ENCODE measurements at places on chromosomes 7 and 10.

DNA sequence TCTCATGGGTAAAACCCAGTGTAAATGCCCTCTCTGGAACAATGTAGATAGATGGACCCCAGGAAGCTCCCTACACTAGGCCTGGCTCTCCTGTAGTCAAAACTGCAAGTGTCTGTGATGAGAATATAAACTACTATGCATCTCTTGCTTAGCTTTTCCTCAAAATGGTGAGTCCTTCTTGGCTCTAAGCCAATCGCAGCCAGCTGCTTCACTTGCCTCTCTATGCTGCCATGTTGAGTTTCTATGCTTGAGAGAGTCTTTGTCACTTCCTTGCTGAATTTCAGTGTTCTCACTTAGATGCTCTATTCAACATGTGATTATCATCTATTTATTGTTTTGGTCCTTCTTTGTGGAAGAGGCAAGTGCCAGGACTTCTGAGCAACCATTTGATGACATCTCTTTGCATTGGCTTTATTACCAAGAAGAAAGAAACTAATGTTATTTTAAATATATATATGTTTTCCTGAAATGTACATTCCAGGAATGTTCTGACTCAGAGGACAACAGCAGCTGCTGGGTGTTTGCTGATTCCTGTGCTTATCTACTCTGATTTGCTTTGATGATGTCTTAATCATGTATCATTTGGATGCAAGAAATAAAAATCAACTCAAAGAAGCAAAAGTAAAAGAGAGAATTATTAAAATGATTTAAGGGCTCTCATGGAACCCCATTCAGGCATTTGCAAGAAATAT is 16.6 kb downstream of the TAS2R40 start:
- no peak for DNase-seq

- DNase-seq, result no peak
Observed at GRCh38 chr10:90849956-90850749, 7.7 kb downstream of the HTR7 start.

GRCh38 chr10:17764142-17764541 is 12.1 kb downstream of the TMEM236 start:
- no peak for DNase-seq

DNA sequence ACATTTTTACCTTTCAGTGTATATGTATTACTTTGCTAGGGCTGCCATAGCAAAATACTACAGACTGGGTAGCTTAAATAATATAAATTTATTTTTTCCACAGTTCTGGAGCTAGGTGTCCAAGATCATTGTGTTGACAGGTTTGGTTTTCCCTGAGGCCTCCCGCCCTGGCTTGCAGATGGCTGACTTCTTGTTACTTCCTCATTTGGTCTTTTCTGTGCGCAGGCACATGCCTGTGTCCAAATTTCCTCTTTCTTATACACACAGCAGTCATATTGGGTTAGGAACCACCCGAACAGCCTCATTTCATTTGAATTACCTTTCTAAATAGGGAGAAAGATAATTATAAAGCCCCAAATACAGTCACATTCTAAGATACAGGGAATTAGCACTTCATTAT is 521.6 kb upstream of the SORCS1 start:
- no peak for DNase-seq

DNA sequence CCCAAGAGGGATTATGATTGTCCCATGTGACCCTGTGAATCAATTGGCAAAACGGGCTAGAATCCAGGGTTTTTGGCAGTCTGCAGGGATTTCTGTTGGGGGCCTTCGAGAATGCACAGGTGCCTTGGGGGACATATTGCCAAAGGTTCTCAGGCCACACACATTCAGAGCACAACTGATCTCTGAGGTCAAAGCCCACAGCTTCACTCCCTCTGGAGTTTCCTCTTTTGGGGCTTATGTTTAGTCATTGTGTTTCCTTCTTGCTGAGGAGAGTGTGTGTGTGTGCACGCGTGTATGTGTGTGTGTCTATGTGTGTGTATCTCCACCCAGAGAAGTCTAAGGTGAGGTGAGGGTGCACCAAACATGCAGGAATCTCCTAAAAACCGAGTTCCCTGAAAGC is 8.8 kb downstream of the PPIF start:
- no peak for DNase-seq

DNA sequence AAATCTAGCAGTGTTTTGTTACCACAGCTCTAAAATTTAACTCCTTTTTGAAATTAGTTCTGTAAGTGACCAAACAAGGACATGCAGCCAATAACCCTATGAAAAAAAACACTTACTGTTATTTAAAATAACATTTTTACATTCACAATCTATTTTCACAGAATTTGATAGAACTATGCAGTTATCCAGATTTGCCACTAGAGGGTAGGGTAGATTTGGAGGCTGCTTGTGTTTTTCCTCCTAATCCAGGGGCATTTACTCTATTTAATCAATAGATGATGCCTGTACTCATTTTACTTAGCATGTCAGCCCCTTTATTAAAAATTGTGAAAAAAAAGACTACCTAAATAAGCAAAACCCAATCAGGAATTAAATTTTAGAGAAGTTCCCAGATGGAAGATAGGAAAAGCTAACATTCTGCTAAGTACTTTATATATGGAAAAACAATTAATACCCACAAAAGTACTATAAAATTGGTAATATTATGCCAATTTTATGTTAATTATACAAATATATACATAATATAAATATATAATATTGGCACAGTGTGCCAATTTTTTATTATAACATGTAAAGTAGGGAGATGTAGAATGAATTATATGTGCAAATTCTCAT is 18.1 kb upstream of the LIPK start:
- no peak for DNase-seq

DNA sequence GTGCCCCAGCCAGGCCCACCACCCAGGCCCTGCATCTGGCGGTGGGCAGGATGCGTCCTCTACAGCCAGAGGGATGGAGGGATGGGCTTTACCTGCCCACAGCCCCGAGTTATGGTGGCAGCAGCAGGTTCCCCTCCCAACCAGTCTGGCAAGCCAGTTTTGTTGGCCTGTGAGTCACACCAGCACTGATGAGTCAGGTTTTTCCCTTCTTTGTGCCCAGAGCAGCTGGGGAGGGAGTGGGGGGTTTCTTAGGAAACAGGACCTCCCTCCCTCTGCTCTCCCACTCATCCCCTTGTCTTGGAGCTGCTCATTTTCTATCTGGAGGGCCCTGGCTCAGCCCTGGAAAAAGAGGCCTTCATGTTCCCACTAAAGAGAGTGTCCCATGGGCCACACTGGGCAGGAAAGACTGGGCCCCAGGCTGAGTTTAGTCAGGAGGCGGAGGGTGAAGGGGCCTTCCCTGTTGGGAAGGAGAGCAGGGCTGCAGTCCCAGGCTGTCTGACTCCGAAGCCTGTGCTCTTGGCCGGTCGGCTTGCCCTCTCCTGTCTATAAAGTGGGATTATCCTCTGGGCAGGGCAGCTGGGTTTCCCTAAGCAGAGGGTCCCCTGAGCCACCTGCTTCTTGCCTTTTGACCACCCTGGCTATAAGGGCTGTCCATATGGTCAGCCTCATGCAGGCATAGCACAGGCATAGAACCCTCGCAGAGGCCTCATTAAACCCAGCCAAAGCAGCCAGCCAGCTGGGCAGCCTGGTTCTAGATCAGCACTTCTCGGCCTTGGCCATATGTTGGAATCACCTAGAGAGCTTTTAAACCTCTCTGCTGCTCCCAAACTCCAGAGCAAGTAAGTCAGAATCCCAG is 30.2 kb upstream of the ANKRD2 start:
- DNase-seq, result peak; percentile 24
